ENCODE measurements at places on chromosomes 2 and 18. TPM values are rescaled to one million over a fixed set of nuclear protein-coding genes. Genes with fewer than 3 reads are reported as not detected.

Gene TEKT4
- total RNA-seq, result not detected

Gene RNU2-63P
- total RNA-seq, result not detected

Gene ATP6V1B1
- 0.33 TPM for total RNA-seq

Gene ADAM23
- total RNA-seq, result 4.2 TPM

Gene DSG3
- total RNA-seq, result not detected

DNA sequence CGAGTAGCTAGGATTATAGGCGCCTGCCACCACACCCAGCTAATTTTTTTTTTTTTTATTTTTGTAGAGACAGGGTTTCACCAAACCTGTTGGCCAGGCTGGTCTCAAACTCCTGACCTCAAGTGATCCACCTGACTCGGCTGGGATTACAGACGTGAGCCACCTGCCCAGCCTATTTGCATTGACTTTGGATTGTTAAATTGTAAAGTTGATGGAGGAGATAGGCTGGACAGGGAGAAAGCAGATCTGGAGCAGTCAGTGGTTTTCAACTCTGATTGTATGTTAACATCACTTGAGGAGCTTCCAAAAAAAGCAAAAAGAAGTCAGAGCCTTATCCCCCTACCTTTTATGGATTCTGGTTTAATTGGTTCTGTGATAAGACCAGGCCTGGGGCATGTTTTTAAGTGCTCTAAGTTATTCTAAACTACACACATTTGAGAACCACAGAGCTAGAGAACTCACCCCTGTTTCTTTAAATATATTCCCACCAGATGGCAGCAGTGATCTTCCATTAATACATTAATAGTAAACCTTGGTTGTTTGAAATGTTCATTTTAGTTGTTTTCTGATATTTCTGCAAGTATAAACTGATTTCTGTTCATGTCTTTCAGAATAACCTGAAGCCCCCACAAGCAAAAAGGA, 7.5 kb downstream of the C2orf49 start:
- DNase-seq, result peak; percentile 43

- DNase-seq, result no peak
These were observed 3.8 kb upstream of the STEAP3 start for GRCh38 chr2:119219873-119220272.

DNA sequence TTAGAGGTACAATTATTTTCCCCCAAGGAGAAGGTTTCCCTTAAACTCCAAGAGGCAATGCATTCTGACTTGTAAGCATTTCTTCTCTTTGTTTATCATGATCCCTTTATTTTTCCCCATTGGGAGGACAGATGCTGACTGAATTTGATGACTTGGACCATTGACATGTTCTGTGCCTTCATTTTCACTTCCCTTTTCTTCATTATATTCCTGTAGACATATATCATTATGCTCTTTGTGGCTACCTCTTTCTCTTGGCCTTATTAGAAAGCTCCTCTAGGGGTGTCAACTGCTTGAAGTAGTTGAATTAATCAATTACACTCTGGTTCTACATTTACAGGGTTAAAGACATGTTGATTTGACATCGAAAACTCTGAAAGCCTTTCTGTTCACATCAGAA, 330.0 kb upstream of the DCC start:
- no peak for DNase-seq

GRCh38 chr2:71882949-71883472, 264.7 kb downstream of the CYP26B1 start:
- DNase-seq, result peak; percentile 92

DNA sequence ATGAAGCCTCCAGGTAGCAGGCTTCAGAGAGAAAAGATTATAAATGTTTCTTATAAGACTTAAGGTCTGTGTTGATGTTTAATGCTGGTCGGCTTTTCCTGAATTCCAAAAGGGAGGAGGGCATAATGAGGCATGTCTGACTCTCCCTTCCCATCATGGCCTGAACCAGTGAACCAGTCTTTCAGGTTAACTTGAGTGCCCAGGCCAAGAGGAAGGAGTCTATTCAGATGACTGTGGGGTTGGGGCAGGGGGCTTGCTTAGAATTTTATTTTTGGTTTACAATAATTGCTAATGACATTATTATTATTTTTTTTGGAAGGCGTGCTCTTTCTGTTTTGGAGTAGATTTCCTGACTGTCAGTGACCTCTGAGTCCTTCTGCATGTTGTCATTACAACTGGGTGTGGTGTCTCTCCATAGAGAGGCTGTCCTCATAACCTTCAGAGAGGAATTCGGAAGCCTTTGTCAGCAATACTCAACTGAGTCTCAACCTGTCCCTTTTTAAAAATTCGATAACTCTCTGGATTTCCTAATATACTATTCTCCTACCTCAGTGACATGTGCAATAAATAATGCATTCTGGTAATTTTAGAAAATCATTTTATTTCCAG, 275.1 kb upstream of the CXCR4 start:
- DNase-seq, result no peak

- DNase-seq, result no peak
These were observed 38.7 kb downstream of the ZC3H8 start for GRCh38 chr2:112216167-112216566.

GRCh38 chr2:170307052-170307451, 129.1 kb downstream of the MYO3B start:
- no peak for DNase-seq

GRCh38 chr18:10365901-10366300, 88.5 kb upstream of the APCDD1 start:
- no peak for DNase-seq

Gene FAM124B
- total RNA-seq, result 0.06 TPM

Gene SP140L
- 4.7 TPM for total RNA-seq

DNA sequence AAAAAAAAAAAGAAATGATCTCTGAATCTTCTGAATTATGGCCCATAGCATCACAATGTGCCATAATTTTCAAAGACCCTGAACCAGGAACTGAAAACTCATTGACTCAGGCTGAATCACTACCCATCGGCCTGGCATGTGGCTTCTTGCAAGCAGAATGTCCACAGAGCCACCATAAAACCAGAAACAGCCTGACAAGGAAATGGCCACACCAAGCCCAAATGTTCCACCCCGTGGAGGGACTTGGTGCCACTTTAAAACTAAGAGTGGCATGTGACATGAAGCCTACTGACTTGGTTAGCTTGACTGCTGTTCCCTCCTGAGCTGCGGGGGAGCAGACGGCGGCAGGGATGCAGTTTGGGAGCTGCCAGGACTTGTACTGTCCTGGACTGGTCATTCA, 71.2 kb upstream of the RBM44 start:
- no peak for DNase-seq

Gene KCNJ13
- 0.12 TPM for total RNA-seq

DNA sequence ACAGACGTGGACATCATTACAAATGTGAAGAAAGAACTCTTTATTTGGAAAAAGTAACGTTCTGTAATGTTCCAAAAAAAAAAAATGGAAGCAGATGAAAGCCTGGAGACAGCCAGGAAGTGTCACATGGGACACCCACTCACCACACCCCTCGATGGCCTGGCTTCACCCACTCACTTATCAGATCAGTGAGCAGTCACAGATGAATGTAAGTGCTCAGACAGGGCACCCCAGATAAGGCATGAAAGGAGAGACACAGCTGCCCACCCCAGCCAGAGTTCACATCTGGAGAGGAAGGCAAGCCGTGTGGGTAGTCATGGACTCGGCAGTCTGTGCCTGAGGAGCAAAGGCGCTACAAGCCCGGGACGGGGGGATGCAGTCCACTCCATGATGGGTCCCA, 105.2 kb downstream of the SEPTIN10 start:
- DNase-seq, result no peak

DNA sequence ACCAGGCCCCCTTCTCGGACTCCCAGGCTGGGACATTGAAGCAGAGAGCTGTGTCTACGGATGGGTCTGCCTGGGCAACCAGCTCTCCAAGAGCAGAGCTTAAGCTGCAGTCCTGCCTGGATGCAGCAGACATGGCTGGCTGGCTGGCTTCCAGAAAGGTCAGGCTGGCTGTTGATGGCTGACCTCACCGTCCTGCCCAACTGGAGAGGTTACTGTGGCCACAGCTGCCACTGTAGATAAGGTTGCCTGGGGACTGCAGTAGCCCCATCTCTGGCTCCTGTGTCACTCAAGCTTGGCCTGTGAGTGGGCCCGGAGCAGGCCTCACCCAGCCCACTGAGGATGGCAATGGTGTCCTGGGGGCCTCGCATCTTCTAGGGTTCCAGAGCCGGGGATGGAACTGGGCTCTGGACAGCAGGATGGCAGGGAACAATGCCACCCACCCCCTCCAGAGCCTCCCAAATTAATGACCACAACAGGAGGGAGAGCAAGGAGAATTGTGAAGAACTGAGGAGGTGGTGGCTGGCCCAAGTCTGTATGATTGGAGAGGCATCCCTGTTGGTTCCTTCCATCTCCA, 37.0 kb upstream of the FOSL2 start:
- DNase-seq, result no peak

Gene RSAD2
- 1.2 TPM for total RNA-seq

Gene MDH1B
- total RNA-seq, result 2.6 TPM

Gene ANKRD30B
- 0.33 TPM for total RNA-seq

DNA sequence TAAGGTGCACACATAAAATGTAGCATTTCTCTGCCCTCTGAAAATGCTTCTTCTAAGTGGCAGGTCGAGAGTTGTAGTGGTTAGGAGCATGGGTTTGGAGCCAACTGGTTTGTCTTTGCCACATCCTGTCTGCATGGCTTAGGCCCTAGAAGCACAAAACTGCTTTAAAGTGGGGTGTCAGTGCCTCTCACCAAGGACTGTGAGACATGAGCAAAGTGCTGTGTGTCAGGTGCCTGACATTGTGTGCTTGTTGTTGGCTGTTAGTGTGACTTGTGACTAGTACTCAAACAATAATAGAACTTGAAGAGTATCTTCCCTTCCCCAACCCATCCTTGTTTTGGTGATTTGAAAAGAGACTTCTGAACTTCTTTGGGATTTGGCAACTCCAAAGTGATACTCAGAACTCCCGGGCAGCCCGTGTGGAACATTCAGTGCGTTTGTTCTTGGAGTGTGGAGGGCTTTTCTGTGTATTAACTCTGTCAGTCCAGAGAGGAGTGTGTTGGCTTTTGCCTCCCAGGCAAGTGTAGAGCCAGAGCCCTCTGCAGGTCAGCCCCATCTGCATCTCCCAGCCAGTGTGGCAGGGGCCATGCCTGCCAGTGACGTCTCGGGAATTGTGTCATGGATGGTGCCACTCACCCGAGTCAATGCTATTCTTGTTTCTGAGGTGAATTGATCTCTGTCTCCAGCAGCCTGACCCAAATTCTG, 5.0 kb downstream of the MGAT5 start:
- no peak for DNase-seq

- no peak for DNase-seq
These were observed 167.4 kb downstream of the C1D start for GRCh38 chr2:67895227-67895941.

GRCh38 chr18:67216846-67217245, 299.7 kb downstream of the DSEL start:
- DNase-seq, result no peak

DNA sequence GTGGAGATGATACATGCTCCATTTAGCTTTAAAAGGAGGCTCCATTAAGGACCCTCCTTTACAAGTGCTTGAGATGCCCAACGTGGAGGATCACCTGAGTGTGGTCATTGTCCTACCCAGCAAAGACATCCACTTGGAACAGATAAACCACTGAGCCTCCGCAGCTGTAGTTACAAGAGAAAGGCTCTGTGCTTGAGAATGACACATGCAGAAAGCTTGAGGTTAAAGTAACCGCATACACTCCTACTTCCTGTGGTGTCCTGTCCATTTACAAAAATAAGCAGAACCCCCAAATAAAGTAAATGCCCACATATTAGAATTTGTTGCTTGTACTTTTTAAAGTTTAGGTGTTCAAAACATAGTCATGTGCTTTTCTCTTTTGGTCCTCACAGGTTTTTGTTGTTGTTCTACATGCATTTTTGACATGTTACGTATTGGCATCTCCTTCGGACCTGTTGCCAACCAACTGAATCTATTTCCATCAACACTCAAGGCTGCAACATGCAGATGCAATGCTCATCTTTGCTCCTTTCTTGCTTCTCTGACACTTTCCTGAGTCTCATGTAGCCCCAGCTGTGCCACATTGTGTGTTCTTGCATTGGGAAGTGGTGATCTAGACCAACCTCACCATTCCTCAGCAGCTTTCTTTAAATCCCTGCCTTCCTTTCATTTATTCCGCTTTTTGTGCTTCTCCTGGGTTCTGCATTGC, 56.0 kb downstream of the SERPINB7 start:
- DNase-seq, result peak; percentile 67

DNA sequence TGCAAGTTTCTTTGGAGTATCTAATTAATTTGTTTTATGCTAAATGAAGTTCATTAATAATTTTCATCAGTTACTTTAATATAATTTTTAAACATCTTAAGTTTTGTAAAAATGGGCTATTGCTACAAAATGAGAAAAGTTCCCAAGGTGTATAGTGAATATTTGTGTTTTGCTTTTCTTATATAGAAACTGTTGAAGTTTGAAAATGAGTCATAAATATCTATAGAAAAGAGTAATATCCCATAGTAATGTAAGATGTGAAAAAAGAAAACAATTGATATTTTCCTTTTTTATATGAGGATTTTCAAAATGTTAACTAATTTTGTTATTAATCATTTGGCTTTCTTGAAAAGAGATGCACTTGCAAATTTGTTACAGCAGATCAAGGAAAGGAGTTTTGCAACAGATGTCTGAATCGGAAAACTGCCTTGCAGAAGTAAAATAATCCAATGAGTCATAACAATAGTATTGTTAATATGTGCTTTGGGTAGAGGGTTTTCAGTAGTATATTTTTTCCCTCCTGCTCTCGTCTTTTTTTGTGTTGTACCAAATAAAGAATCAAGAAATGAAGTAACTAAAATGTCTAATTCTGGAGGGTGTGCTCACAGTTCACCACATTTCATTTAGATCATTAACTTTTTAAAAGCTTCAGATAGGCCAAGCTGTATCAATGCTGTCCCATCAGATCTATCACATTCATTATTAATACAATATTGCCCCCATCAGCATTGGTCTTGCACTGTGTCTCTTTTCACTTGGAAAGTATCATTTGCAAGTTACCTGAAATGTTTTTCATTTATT, 15.5 kb downstream of the DUSP19 start:
- no peak for DNase-seq

- no peak for DNase-seq
These were observed 176.4 kb downstream of the ANKRD44 start for GRCh38 chr2:197134206-197134605.

DNA sequence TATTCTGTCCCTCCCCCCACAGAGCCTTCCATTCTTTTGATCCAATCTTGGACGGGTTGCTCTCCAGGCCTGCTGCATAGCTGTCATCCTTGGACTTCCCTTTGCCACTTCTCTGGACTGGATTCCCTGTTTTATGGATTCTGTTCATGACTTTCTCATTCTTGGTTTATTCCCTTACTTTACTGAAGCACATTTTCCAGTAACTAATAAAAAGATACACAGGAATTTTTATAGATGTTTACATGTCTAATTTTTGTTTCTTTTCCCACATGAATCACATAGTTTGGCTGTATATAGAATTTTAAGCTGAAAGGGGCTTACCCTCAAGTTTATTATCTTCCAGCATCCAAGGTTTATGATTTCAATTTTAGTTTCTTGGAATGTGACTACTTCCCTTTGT, 37.9 kb downstream of the GDF7 start:
- DNase-seq, result no peak

DNA sequence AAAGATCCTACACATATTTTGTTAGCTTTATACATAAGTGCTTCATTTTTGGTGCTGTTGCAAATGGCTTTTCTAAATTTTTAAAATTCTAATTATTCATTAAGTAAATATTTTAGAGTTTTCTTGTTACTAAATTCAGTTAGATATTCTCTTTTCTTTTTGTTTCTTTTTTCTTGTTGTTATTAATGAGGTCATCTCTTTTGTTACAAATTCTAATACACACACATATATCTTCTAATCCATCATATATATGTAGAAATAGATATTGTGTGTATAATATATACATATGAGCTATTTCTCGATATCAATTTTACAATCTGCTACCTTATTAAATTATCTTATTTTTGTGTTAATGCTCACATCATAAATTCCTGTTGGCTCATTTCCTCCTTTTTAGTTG, 255.9 kb downstream of the GALR1 start:
- DNase-seq, result no peak
